Activated CD4-positive, alpha-beta T cell treated with anti-CD3 and anti-CD28 coated beads for 4 hours (primary cell): ENCODE measurements at places on chromosomes 7 and 10.

- no peak for DNase-seq
Measured at GRCh38 chr10:21929070-21929469, 74.5 kb downstream of the DNAJC1 start.

DNA sequence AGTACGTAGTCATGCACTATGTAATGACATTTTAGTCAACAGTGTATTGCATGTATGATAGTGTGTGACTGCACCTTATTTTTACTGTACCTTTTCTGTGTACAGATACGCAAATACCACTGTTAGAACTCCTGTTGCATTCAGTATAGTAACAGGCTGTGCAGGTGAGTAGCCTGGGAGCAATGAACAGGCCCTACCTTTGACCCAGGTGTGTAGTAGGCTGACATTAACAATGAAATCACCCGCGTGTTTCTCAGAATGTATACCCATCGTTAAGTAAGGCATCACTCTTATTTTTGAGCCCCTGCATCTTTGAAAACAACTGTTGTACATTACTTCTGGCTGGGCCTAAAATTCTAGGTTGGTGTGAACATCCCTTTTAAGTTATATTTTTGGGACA, 41.6 kb downstream of the DAGLB start:
- DNase-seq: no peak

DNA sequence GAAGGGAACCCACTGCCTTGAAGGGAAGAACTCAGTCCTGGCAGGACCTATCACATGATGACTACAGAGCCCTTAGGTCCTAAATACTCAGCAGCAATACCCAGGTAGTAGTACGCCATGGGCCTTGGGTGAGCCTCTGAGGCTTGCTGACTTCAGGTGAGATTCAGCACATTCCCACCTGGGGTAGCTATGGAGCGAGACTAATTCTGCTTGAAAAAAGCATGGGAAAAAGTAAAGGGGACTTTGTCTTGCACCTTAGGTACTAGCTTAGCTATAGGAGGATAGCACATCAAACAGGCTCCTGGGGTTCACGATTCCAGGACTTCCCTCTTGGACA, 98.2 kb upstream of the MEOX2 start:
- no peak for DNase-seq

DNA sequence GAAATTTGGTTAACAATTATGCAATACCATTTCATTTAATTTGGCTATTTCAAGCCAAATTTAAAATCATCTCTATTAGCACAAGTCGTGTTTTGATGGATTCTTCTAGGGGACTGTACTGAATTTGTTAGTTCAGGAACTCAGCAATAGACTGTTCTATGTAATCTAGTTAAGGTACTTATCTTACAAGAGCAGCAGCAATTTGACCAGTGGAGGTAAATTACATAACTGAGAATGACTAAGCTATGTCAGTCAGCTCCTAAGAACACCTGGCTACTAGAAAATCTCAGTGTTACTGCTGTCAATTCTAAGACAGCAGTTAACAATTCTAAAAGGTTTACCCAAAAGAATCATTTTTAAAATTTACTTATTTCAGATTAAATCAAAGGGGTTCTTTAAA, 513.9 kb upstream of the ZWINT start:
- no peak for DNase-seq

- DNase-seq: no peak
Measured at GRCh38 chr10:44933451-44934321, 22.5 kb downstream of the TMEM72 start.

DNA sequence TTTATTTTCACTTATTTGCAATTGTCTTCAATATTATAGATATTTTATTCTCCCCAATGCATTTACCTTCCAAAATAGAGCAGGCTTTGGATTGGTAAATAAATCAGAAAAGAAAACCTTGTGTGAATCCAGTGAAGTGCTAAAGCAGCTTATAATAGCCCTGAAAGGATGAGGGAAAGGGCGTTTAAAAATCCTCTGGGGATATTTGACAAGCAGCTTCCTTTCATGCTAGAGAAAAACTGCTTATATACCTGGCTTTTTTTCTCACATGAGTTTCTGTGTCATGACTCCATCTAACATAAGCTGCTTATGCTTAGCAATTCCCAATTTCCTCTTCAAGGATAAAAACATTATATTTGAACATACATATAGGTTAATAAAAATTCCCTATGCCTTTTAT, 221.6 kb upstream of the SEMA3E start:
- no peak for DNase-seq

GRCh38 chr7:51543801-51544553, 227.4 kb upstream of the COBL start:
- no peak for DNase-seq

DNA sequence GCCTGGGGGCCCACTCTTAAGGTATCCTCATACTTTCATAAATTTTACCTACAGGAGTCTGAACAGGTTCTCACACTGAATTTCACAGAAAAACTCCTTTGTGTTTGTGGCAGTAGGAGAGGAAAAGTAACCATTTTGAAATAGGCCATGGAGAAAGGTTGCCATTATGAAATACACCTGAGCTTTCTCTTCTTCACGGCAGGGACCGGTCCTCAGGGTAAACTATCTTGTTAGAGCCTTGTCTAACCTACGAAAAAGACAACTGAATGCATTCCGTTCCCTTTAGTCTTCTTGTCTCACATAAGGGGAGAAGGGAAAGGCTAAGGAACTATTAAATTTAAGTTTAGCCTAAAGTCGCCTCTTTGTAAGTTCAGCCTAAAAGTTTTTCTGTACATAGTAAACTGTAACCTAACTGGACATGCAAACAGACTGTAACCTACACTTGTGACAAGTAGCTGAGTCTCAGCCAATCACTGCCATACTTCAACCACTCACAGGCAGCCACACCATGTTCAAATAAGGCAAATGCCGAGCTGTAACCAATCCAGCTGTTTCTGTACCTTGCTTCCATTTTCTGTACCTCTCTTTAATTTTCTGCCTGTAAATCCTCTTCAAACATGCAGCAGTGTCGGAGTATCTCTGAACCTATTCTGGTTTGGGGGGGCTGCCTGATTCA, 14.2 kb upstream of the RNF32 start:
- no peak for DNase-seq

- no peak for DNase-seq
Measured at GRCh38 chr10:78559661-78560340, 509.0 kb upstream of the ZMIZ1 start.

DNA sequence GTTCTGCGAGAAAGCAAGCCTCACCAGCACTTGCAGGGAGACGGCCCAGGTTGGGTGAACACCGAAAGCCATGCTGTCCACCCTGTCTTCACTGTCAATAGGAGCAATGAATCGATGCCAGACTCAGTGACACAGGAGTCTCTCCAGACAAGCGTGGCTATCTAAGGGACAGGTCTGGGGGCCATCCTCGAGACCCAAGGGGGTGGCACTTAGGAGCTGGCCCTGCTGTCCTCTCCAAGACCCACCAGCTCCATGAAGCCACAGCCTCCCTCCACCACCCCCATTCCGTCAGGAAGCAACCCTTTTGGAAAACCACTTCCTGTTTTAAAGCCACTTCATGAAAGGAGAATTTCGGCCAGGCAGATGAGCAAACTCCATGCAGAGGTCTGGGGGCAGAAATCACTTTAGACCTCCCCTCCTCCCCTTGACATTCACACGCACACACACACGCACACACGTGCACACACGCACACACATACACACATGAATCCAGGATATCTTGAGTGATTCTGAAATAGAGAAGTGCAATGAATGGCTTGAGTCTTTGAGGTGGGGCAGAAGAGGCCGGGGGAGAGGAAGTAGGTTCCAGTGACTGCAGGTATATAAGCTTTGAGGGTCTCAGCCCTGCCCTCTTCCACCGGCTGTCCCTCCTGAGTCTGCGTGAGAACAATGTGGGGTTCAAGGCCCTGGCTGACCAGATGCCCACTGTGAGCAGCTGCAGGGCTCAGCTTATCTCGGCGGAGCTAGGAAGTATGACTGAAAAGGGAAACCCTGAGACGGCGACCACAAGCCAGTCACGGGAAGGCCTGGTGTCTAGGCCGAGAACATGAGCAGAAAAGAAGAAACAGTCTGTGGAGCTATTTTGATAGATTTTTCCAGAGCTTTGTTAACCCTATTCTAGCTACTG, 25.0 kb downstream of the RGS10 start:
- peak; percentile 52 for DNase-seq

DNA sequence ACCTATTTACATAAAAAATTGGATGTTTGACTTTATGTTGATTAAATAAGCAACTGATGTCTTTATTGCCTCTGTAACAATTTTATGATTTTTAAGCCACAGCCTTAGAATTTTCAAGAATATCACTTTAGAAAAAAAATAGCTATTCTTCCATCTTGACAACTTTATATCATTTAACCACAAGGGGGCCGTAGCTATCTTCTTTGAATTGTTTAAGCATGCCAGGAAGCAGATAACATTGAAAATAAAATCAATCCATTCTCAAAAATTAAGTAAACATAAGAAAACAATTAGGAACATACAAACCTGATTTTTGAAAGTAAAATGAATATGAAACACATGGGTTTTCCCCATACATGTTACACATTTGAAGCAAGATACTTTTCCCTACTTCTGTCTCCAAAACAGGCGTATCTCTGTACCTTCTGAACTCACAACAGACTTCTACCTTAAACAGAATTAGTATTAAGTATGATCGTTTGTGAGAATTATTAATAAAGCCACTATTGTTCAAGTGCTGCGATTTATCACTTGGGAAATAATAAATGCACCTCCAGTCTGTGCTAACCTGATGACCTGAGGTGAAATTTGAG, 209.0 kb downstream of the CACNA2D1 start:
- DNase-seq: no peak

DNA sequence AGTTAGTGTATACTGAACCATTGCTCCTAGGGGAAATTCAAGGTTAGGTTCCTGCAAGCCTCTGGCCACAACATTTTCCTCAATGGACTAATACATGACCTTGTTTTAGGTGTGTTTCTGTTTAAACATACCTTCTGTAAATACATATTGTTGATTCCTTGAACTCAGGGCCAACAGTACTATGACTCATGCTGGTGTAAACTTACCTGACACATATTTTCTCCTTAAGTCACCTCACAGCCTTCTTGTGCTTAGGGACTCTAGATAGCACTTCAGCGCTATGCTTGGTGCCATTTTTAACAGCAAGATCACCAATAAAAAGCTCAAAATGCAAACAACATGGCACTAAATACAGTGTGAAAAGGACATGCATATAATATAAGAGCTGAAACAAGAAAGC, 176.4 kb downstream of the TAX1BP1 start:
- no peak for DNase-seq
